ENCODE measurements at places on chromosomes 1 and 21. TPM values are rescaled to one million over a fixed set of nuclear protein-coding genes. Genes with fewer than 3 reads are reported as not detected.

The PLA2G2A gene
- not detected for total RNA-seq

The TFF3 gene
- total RNA-seq = 1.7 TPM

The G0S2 gene
- not detected for total RNA-seq

GRCh38 chr1:8870616-8871538 lies 7.6 kb downstream of the ENO1 start:
- H3K36me3 ChIP-seq = peaks cover 95% of the 10 kb centered on the region
- peaks cover 4% of the 10 kb centered on the region for H3K4me1 ChIP-seq
- H3K27me3 ChIP-seq = no peaks in the 10 kb centered on the region
- no peak overlapping the region for H3K27ac ChIP-seq
- no peak overlapping the region for H3K4me3 ChIP-seq

- no peaks in the 10 kb centered on the region for H3K36me3 ChIP-seq
- no peak overlapping the region for H3K4me3 ChIP-seq
- no peaks in the 10 kb centered on the region for H3K4me1 ChIP-seq
- no peak overlapping the region for H3K27ac ChIP-seq
- DNase-seq = no peak
- no peaks in the 10 kb centered on the region for H3K27me3 ChIP-seq
These were observed 11.8 kb downstream of the RIIAD1 start for GRCh38 chr1:151733126-151733525.

DNA sequence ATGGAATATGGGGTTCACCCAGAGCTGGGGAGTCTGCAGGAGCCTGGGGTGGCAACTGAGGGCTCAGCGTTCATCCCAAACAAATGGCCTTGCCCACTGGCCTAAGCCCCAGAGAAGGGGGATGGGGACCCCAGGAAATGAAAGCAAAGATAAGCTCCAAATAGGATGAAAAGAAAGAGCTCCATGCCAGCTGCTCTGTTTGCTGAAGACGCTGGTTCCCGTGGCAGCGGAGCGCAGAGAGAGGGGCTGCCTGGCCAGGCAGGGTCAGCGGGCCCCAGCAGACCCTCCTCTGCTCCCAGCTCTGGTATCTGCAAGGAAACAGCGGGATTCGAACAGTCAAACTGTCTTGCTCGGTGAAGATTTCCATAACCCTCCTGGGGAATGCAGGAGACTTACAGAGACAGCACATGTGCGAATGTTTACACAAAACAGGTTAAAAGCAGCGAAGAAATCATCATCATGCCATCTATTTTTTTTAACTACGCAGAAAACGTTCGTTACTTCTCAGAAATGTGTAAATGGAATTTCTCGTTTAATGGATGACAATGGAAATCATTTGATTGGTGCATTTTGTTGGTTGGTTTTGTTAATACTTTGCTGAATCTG lies 94.4 kb downstream of the PDE9A start:
- H3K4me3 ChIP-seq = no peak overlapping the region
- no peaks in the 10 kb centered on the region for H3K36me3 ChIP-seq
- no peak for DNase-seq
- no peaks in the 10 kb centered on the region for H3K27me3 ChIP-seq
- peaks cover 23% of the 10 kb centered on the region for H3K4me1 ChIP-seq
- peak overlapping the region; percentile 86 for H3K27ac ChIP-seq

DNA sequence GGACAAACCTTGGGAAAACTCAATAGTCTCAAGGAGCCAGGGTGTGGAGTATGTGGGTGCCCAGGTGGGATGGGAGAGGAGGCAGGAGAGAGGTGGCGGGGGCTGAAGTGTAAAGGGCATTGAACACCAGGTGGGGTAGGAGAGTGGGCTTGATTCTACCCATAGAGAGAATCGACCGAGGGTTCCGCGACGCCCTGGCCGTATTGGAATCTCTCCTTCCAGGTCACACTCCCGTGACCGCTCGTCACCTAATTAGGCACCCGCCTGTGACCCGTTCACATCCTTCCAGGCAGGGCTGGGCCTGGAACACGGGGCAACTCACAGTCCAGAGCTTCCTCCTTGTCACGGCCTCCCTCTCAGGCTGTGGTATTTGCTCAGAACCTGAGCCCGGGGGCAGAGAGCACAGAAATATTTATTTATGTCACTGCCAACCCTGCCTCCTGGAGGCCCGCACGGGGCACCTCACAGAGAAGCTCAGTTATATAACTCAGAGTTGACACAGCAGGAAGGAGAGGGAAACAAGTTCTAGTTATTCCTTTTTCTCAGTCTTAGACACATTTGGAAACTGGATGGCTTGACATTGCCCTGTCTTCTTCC lies 12.0 kb downstream of the NCMAP start:
- no peaks in the 10 kb centered on the region for H3K4me1 ChIP-seq
- no peak overlapping the region for H3K27ac ChIP-seq
- no peak for DNase-seq
- no peak overlapping the region for H3K4me3 ChIP-seq
- peaks cover 8% of the 10 kb centered on the region for H3K27me3 ChIP-seq

DNA sequence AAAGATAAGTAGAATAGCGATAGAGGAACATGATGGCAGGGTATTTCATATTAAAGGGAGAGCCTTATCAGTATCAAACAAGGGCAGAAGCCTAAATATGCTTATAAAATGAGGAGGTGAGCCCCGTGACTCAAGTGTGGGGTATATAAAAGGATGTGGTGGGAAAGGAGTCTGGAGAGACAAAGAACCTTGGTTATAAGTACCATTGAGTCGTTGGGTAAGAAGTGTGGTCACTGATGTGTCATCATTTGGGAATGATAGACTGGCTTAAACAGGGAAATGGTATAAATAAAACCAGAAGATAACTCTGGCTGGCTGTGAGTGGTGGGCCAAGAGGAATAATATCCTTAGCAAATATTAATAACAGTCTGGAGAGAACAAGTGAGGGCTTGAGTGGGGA lies 10.9 kb upstream of the CD5L start:
- H3K36me3 ChIP-seq = no peaks in the 10 kb centered on the region
- no peaks in the 10 kb centered on the region for H3K4me1 ChIP-seq
- no peak for DNase-seq
- no peak overlapping the region for H3K4me3 ChIP-seq
- no peak overlapping the region for H3K27ac ChIP-seq

GRCh38 chr1:204883405-204883804 lies 12.7 kb downstream of the NFASC start:
- peaks cover 4% of the 10 kb centered on the region for H3K27me3 ChIP-seq
- DNase-seq = no peak
- no peak overlapping the region for H3K27ac ChIP-seq
- H3K4me1 ChIP-seq = no peaks in the 10 kb centered on the region
- no peaks in the 10 kb centered on the region for H3K36me3 ChIP-seq

All from T-cell (primary cell).